ENCODE measurements at places on chromosomes 2 and 18.

GRCh38 chr2:30480703-30481322 lies 33.8 kb downstream of the LCLAT1 start:
- no peak for DNase-seq

DNA sequence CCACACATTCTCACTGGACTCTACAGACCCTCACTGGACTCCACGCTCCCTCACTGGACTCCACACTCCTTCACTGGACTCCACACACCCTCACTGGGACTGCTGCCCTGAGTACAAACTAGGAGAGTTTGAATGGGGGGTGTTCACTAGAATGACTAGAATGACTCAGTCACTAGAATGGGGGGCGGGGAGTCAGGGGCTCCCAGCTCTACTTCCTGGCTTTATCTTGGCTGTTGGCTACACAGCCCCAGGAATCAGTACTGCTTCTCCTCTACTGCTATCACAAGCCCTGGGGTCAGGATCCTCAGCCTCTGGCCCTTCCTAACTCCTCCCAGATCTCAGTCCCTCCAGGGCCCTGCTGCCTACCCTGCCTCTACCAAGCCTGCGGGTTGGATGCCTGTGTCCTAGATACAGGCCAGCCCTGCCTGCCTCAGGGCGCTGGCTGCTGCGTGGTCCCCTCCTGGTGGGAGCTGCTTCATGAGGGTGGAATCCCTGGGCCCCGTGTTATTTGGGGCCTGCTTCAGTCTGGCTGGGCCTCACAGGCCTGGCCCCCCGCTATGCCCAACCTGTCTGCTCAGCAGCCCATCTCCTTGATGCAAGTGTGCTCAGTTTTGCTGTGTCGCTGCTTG lies 7.8 kb downstream of the PTMA start:
- no peak for DNase-seq

GRCh38 chr2:67649331-67650261 lies 252.5 kb downstream of the ETAA1 start:
- DNase-seq, result no peak

- DNase-seq, result no peak
Observed at GRCh38 chr2:74548900-74549826, 4.6 kb downstream of the LOXL3 start.

DNA sequence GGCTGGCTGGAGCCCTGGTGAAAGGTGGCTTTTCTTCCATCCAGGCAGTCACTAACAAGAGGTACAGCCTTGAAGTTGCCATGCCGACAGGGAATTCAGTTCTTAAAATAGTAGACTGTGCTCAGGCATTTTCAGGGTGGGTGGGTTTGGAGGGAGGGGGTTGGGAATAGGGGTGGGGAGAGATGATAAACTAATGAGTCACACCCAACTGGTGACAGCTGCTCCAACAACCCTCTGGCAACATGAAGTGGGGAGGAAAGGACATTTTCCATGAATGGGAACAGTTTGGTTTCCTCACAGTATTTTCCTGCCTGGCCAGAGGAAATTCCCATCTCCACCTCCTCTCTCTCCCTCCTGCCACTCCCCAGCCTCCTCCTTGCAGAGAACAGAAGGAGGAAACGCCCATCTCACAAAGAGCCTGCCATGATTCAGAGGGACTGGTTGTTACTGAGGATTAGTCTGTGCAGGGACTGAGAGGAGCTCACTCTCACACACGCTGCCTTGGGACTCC lies 113.0 kb upstream of the SLC1A4 start:
- no peak for DNase-seq

GRCh38 chr2:68734688-68735525 lies at the start of gene ARHGAP25:
TSS of gene ARHGAP25 (plus strand) at chr2:68734811. CDS start at chr2:68735200, 389 bp downstream.
- DNase-seq, result peak; percentile 86

GRCh38 chr2:43175020-43175441 lies 51.4 kb downstream of the ZFP36L2 start:
- DNase-seq, result peak; percentile 52

- DNase-seq, result no peak
Observed at GRCh38 chr2:26016012-26016705, 17.7 kb upstream of the RAB10 start.

DNA sequence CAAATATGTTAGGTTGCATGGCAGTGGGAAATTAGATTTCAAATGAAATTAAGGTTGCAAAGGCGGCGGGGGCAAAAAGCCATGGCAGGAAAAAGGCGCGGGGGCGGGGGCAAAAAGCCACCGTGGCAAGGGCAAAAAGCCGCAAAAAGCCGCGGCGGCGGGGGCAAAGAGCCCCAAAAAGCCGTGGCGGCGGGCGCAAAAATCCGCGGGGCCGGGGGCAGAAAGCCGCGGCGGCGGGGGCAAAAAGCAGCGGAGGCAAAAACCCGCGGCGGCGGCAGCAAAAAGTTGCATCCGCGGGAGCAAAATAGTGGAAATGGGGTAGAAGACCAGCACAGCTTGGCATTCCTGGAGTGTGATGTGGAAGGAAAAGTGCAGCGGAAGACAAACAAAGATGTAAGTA lies 417.1 kb downstream of the ANKRD30B start:
- no peak for DNase-seq

- DNase-seq, result no peak
Observed at GRCh38 chr2:68169308-68169707, 11.6 kb downstream of the PNO1 start.

DNA sequence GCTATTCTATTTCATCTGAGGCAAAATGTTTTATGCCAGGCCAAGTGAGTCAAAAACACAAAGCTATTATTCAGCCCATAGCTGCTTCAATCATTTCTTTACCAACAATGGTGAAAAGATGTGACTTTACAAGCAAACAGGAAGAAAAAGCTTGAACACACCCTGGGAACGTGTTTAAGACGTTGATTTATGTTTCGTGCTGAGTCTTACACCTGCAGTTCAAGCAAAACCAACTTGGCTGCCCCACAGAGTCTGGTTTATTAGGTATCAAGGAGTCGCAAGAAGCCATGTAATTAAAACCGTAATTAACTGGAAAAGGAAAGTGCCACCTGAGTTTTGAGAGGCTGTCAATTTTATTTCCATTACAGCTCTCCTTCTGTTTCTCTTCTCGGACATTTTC lies 295.5 kb downstream of the MEIS1 start:
- no peak for DNase-seq

DNA sequence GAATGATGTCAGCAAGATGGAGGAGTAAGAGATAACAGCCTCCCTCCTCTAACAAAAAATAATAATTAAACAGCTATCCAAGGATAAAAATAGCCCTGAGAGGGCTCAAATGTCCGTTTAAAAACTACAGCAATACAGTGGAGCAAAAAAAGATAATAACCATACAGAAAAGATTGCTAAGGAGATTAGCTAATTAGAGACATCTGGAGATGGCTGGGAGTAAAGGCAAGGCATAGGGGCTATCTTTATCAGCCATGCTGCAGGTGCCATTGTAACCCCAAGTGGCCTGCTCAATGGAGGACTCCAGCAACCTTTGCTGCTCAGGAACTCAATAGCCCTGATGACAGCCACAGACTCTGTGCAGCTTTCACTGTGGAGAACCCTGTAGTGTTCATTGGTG lies 42.7 kb downstream of the MDH1 start:
- no peak for DNase-seq

DNA sequence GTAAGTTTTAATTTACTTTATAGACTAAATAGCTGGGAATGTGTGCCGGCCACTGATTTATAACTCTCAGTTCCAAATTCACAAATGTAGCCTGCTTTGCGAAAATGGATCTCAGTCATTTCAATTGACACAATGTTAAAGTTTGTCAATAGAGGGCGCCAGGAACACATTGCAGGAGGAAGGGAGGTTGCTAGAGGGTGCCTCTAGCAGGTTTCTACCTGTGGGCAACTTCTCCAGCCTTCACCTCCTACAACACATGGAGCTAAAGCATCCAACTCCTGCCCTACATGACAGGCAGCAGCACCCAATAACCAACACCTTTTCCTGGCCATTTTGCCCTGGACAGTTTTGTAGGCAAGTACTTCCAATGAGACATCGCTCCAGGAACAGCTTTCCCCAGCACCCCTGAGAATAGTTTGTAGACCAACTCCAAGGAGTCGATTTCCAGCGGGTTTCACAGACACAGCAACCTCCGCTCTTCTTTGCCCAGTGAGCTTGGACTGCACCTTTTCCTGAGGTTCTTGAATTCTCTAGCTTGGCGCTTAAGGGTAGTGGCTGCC lies 784.8 kb upstream of the CDH2 start:
- peak; percentile 22 for DNase-seq

DNA sequence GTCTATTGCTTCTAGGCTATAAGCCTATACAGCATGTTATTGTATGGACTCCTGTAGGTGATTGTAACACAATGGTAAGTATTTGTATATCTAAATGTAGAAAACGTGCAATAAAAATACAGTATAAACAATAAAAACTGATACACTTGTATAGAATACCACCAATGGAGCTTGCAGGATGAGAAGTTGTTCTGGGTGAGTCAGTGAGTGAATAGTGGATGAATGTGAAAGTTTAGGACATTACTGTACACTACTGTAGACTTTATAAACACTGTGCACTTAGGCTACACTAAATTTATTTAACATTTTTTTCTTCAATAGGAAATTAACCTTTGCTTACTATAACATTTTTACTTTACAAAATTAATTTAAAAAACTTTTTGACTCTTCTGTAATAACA lies 679.2 kb upstream of the ZNF804A start:
- no peak for DNase-seq

DNA sequence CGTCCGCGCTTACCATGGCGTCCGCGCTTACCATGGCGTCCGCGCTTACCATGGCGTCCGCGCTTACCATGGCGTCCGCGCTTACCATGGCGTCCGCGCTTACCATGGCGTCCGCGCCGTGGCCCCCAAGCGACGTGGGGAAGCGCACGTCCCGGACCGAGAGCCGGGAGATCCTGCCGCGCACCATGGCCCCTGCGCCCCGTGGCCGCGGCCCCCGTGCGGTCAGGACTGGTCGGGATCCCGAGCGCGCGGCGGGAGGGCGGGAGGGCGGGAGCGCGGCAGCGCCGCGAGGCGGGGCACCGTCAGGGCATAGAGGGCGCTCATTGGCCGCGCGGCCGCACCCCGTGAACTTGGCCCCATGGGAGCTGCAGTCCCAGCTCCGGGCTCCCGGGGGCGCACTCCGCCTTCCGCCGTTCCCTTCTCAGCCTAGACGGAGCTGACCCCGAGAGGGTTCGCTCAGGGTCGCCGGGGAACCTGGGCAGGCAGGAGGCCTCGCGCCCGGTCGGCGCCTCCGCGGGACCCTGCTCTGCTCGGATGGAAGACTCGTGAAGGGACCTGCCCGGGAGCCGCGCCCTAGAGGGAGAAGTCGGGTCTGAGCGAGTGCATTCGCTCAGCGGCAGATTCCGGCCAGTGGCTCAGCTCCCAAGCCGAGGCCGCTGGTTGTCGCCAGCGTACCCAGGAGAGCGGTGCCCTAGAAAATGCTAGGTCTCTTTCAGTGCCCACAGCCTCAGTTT lies at the start of gene ENOSF1:
TSS of gene ENOSF1 (minus strand) at position 230 of the 734 bp plus-strand sequence. CDS start at position 187, 43 bp downstream.
- DNase-seq, result peak; percentile 89

GRCh38 chr2:60551240-60552077 lies 2.0 kb downstream of the BCL11A start:
- no peak for DNase-seq

DNA sequence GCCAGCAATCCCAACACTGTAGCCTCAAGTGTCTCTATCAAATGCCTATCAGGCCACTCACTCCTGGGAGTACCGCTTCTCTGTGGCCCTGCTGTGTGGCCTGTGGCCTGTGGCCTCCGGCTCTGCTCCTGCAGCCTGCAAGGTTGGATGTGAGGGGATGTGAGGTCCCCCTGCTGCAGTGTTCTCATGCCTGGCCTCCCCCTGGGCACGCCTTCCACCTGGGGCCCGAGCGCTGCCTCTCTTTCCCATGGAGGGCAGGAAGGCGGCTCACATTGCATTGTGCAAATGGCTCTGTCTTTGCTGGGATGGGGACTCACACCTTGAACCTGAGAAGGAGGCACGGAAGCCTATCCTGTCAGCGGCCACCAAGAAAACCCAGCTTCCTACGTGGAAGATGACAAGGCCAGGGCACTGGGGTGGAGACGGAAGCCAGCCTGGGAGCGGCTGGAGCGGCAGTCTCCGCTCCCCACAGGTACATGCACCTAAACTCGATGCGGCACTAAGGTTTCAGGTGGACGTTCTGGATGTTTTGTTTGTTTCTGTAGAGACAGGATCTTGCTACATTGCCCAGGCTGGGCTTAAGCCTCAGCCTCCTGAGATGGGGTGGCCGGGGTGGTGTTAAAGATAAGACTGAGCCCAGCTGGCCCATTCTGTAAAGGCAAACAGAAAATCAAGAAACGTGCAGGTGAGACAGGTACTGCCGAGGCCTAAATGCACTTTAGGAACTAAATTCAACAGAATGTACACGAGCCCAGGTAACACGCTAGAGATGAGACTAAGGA lies 140.1 kb downstream of the HDAC4 start:
- no peak for DNase-seq

DNA sequence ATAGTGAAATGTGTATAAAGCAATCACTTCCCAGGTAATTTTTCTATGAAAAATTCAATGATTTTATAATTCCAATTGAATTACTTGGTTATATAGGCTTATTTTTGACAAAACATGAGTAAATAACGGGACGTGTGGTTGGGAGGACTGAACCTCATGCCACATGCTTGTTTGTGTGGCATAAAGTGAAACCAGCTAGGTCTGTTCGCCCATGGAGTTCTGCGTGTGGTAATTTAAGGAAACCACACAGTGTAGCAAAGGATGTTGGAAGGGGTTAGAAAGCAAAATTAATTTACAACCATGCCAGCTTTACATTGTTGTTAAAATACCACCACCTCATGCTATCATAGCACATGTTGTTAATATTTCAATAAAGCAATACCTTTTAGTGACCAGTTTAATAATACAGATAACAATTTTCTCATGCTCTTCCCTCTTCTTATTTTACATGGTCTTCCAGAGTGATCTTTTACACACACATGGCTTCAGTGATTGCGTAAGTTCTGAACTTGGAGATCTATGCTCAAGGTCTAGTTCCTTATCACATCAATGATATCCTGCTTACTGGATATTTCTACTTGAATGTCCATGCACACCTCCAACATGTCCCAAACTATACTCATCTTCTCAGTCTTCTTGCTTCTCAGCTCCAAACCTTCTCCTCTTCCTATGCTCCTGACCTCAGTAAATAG lies 156.4 kb upstream of the ITGA4 start:
- DNase-seq, result peak; percentile 78

DNA sequence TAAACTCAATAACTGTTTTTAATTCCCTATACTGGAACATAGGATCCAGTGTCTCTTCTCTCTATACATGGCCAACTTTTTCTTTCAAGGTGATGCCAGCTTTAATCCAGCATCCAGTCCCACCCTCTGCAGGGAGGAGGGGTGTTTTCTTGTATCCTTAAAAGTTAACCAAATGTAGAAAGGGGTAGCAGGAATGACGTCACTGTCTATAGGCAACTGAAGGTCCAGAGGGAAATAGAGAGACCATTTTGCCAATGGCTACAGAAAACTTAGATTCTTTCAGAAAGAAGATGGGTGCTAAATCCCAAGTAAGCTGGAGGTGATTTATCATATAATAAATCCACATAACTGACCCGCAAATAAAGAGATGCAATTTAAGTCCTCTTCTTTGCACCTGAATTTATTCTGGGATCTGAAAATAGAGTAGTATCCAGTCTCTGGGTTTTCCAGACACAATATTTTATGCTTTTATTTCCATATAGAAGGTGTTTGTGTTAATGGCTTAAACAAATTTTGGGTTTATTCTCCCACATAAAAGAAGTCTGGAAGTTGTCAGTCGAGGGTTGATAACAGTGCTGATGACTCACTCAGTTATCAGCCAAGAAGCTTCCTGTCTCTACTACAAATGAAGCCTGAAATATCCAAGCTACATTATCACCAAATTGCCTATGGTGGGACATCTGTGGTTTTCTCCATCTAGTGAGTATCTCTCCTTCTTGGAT lies 5.7 kb upstream of the DNER start:
- DNase-seq, result no peak

- DNase-seq, result no peak
Observed at GRCh38 chr2:234676109-234676782, 179.4 kb upstream of the ARL4C start.

- DNase-seq, result peak; percentile 80
Observed at GRCh38 chr2:217248312-217248935, 388.6 kb upstream of the TNP1 start.
